ENCODE measurements at places on chromosomes 16 and 17. TPM values are rescaled to one million over a fixed set of nuclear protein-coding genes. Genes with fewer than 3 reads are reported as not detected.

Gene HAGHL
- polyA plus RNA-seq: 7.3 TPM

DNA sequence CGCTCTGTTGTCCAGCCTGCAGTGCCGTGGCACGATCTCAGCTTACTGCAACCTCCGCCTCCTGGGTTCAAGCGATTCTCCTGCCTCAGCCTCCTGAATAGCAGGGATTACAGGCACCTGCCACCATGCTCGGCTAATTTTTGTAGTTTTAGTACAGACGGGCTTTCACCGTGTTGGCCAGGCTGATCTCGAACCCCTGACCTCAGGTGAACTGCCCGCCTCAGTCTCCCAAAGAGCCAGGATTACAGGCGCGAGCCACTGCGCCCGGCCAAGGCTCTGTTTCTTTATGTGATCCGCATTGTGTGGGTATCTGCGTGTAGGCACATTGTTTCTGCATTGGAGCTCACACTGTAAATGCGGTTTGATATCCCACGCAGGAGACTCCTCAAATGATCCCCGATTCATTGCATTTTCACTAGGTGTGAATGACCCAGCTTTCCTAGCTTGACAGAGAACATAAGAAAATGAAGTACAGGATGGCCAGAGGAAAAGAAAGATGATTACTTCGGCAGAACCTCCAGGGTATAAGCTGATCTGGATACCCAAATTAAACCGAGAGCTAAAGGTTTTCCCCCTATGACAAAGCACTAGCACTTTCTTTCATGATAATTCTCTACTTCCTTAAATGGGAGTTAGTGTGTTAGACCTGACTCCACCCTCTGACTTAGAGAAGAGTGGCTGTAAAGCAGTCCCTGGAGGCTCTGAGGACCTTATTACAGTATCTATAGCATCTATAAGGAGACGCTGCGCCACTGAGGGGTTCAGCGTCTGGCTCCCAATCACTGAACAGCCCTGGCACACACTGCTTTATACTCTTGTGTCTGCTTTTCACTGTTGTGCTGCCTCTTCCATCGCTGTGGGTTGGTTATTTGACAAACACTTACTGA is 17.3 kb downstream of the COTL1 start:
- DNase-seq: no peak

DNA sequence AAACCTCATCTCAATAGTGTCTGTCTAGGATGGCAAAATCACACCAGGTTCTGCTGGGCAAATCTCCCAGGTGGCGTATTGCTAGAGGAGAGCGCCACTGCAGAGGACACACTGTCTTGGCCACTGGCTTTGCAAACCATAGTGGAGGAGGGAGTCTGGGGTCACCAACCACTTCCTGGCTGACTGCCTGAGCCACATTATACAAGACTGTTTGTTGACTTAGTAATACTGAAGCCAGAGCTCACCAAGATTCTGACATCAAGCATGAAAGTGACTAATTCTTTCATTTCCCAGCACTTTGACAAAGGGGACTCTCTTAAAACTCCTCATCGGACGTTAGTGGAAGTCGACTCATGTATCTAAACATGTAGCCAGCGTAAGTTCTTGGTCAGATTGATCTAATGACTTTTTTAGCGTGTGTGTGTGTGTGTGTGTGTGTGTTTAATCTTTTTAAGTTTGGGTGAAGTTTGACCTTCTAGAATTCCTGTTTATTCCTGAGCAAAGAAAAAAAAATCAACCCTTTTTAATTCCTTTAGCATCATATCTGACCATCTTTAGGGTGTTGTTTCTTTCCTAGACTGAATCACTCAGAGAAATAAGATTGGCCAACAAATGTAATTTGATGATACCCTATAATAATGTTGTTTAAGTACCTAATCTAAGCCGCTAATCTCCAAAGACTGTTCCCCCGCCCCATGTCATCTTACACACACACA is 13.7 kb downstream of the PITPNC1 start:
- peak; percentile 48 for DNase-seq

DNA sequence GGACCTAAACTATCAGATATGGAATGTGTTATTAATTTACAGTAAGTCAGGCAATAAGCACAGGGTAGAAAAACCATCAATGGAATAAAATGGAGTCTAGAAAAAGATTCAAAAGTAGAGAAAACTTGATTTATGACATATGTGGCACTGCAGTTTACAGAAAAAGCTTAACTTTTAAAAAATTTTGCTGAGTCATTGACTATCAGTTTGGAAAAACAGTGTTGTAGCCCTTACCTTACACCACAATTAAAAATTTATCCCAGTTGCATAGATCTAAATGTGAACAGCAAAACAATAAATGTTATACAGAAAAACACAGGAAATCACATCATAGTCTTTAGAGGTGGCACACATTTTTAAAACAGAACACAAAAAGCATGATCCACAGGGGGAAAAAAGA is 108.5 kb downstream of the USP22 start:
- no peak for DNase-seq

DNA sequence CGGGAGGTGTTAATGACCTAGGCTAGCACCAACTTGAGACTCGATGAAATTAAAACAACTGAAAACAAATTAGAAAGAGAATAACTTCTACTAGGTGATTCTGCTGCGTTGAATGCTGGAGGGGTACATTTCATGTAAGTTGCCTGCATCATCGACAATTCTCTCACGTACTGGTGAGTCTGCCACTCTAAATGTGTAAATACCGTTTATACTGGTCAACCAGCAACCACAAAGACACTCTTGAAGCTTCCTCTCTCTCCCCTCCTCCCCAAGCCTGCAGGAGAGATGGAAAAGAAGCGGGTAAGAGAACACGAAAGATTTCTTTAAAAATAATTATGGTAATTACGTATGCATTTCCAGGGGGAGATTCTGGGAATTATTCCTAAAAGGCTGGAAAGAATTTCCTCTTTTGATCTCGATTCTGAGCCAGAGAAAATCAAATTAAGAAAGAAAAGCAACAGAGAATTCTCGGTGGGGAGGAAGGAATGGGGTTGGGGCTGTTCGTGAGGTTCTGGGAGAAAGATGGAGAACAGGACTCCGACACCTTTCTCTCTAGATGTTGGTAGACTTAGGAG is 68.6 kb upstream of the MRTFB start:
- no peak for DNase-seq
